ENCODE measurements at places on chromosomes 11 and 22. TPM values are rescaled to one million over a fixed set of nuclear protein-coding genes. Genes with fewer than 3 reads are reported as not detected.
A peak's percentile ranks its signal among the peaks of the same experiment; 100 is the strongest.

FAM180B gene
- not detected for total RNA-seq

GRCh38 chr22:19759427-19760057 is 1.0 kb upstream of the TBX1 start:
- H3K36me3 ChIP-seq: no peaks in the 10 kb centered on the region
- peaks cover 49% of the 10 kb centered on the region for H3K27me3 ChIP-seq
- peak overlapping the region; percentile 18 for H3K27ac ChIP-seq
- no peak for DNase-seq

TMPRSS13 gene
- 1.5 TPM for total RNA-seq

NCAM1 gene
- total RNA-seq: 0.16 TPM

DNA sequence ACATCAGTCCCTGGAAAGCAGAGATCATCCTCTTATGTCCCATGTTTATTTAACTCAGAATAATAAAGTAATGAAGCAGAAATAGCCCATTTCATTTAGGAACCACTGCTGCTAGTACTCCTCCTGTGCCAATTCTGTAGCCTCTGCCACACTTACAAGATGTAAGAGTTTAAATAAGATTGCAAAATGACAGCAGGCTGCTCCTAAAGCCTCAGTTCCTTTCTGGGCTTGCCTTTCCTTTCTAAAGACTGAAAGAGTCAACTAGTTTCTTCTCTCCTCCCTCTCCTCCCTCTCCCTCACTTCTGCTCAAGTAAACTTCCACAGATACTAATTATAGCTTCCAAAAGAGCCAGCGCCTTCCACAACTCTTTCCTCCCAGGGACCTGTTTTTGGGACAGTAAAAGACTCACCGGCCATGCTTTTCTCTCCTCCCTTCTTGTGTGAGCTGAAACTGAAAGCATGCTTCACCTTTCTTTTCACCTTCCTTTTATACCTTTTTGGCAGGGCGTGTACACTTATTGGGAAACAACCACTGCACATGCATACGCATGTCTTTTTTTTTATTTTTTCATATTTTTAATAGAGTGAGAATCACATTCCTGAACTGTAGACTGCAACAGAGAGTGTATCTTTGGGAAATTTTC is 26.1 kb upstream of the CARD16 start:
- no peaks in the 10 kb centered on the region for H3K36me3 ChIP-seq
- peak overlapping the region; percentile 29 for H3K4me3 ChIP-seq
- no peak overlapping the region for H3K27ac ChIP-seq

DNA sequence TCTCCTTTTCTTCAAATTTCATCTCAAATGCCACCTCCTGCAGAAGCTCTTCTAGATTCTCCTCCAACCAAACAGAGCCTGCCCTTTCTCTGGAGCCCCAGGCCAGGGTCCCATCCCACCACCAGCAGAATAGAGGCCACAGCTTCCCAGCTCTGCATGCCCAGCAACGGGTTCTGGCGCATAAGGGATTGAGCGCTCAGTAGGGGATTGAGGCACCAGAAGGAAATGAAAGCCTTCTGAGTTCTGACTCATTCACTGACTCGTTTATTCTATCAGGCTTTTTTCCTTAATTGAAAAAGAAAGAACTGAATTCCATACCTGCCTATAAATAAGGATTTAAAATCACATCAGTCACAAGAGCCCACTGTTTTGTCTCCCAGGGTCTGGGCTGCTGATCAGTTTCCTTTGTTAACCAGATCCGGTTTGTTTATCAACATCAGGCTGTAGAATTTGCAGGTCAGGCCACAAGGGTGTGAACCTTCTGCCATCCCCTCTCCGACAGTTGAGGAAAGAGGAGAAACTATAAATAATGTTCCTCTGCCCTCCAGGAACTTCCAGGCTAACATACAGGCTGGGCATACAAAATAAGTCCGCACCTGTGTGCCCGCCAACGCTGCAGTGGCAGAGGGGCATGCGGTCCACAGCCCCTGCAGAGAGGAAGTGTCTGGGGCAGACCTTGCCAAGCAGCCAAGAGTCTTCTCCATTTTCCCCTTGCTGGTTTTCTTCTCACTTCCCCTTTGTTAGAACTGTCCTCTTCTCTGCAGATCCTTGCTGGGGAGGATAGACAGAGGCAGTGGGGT is 63.5 kb upstream of the PRDM11 start:
- DNase-seq: no peak
- no peak overlapping the region for H3K27ac ChIP-seq
- H3K36me3 ChIP-seq: no peaks in the 10 kb centered on the region
- H3K27me3 ChIP-seq: no peaks in the 10 kb centered on the region
- H3K4me3 ChIP-seq: no peak overlapping the region
- peaks cover 62% of the 10 kb centered on the region for H3K4me1 ChIP-seq

YPEL4 gene
- total RNA-seq: 1.7 TPM

CBL gene
- total RNA-seq: 26.1 TPM

- H3K27ac ChIP-seq: peak overlapping the region; percentile 51
- peaks cover 23% of the 10 kb centered on the region for H3K4me1 ChIP-seq
- DNase-seq: peak; percentile 8
- H3K27me3 ChIP-seq: no peaks in the 10 kb centered on the region
- H3K4me3 ChIP-seq: peak overlapping the region; percentile 53
These were observed 3.1 kb downstream of the AKIP1 start for GRCh38 chr11:8913961-8914660.

GRCh38 chr11:14396273-14396672 is 37.3 kb upstream of the RRAS2 start:
- no peak for DNase-seq
- H3K27ac ChIP-seq: no peak overlapping the region
- H3K4me3 ChIP-seq: no peak overlapping the region

DNA sequence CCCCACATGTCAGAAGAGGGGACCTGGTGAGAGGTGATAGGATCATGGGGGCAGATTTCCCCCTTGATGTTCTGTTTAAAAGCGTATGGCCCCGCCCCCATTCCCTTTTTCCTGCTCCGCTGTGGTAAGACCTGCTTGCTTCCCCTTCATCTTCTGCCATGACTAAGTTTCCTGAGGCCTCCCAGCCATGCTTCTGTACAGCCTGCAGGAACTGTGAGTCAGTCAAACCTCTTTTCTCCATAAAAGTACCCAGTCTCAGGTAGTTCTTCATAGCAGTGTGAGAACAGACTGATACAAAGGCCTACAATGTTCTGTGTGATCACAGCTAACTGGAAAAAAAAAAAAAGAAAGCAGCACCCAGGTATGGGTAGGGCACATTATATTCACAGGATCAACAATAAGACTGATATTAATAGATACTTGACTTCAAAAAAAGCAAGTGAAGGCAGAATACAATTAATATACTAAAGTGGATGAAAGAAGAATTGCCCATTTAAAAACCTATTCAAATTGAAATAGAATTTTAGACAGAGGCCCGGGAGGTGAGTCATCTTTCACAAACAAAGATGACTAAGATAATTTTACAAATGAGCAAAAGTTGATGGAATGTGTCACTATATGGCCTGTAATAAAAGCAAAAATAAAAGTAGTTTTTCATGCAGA is 1.7 kb upstream of the OR52K1 start:
- H3K27me3 ChIP-seq: no peaks in the 10 kb centered on the region
- no peak overlapping the region for H3K27ac ChIP-seq
- no peaks in the 10 kb centered on the region for H3K36me3 ChIP-seq
- H3K4me3 ChIP-seq: no peak overlapping the region
- DNase-seq: no peak

P2RX3 gene
- total RNA-seq: not detected

DNA sequence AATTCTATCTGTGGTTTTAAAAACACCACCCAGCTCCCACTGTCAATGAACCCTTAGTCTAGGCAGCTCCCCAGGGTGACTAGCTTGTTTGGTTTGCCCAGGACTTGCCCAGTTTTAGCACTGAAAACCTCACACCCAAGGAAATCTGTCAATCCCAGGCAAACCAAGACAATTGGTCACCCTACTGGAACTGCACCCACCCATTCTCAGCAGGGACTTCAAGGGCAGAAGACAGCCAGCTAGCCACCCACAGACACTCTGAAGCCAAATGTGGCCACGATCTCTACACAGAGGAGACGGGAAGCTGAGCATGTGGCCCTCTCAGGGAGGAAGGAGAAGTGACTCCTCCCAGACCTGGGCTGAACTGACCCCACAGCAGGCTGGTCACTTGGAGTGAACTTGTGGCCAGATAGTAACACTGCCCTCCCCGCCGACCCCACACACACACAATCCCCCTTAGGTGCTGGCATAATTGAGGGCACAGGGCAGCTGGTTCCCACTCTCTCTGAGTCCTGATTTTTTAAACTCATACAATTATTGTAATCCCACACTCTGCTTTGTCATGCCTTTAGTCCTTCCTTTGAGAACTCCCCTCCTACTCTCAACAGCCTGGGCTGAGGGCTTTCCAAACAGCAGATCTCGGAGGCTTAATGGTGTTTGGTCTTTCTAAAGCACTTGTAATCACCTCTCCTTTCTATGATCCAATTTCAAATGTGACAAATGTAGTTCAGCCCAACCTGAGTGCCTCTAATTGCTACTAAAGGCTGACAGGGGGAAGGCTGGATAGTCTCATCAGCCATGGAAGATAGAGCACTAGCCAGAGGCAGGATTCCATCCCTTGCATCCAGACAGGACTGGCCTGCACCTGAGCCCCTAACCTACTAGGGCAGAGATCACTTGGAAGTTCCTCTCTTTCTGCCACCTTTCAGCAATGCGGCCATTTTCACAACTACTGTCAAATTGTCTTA is 74.7 kb upstream of the DRD2 start:
- H3K27ac ChIP-seq: no peak overlapping the region
- DNase-seq: no peak
- no peak overlapping the region for H3K4me3 ChIP-seq
- H3K4me1 ChIP-seq: no peaks in the 10 kb centered on the region

HEPHL1 gene
- not detected for total RNA-seq

CACNA1I gene
- 4.6 TPM for total RNA-seq

RASSF10 gene
- total RNA-seq: not detected

SNX32 gene
- total RNA-seq: 2.0 TPM

GATD1 gene
- total RNA-seq: 53.0 TPM

DNA sequence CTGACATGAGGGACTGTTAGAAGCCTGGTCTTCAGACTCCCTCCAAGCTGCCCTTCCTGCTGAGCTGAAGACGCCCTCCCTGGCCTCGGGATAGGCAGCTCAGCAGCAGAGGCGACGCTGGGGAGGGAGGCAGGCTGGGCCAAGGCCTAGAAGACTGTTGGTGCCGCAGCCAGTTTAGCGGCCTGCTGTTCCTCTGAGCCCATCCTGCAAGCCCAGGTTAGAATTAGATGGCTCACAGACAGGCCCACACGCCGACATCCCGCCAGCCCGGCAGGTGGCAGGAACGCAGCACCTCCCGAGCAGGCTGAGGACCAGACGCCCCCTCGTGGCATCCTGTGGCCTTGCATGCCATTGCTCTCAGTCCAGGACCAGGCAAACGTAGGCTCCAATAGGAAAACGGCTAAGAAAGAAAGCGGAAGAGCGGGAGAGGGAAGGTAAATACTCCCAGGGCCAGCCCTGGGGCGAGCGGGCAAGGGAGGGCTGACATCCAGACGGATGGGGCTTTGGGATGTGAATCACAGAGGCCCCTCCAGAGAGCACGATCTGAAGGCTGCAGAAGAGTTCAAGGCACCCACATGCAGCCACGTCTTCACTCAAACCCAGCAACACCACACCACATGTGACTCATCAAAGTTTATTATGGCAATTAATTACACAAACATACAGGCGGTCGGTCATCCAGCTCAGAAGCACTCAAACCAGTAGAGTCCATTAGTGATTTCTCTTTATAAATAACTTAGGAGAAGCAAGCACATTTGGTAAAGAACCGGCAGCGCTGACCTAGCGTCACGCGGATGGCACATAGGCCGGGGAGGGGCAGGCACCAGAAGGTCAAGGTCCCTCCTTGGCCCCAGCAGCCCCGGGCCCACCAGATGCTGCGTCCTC is 27.6 kb downstream of the CD5 start:
- peaks cover 21% of the 10 kb centered on the region for H3K36me3 ChIP-seq
- H3K4me3 ChIP-seq: no peak overlapping the region
- H3K27ac ChIP-seq: no peak overlapping the region
- no peaks in the 10 kb centered on the region for H3K27me3 ChIP-seq

DNA sequence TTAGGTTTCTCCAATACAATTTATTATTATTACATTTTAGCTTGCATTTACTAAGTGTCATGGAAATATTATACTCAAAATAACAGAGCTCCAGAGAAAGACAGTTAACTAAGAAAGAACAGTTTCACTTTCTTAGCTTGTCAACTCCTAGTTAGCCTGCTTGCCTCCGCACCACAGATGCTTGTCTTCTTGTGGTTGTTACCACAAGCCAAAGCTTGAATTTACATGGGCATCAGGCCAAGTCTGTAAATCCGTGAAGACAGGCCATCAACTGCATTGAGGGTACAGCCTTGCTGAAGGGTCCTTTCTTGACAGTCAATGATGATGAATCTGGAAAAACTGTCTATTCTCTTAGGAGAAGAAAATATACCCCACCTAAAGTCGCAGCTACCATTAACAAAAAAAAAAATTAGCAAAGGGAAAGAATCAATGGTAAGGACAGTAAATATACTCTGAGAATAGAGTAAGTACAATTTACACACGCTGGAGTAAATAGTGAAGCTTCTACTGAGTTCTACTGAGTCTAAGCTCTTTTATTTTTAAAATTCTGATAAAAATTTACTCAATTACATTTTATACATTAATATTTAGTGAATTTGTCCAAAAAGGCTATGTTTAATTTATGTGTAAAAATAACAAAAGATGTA is 15.6 kb upstream of the DENND5A start:
- H3K4me1 ChIP-seq: peaks cover 16% of the 10 kb centered on the region
- no peak for DNase-seq
- H3K4me3 ChIP-seq: peak overlapping the region; percentile 9
- H3K36me3 ChIP-seq: no peaks in the 10 kb centered on the region

- no peak for DNase-seq
- no peak overlapping the region for H3K4me3 ChIP-seq
- no peak overlapping the region for H3K27ac ChIP-seq
These were observed 4.1 kb downstream of the ST3GAL4 start for GRCh38 chr11:126359431-126360048.

RAB36 gene
- 1.5 TPM for total RNA-seq

OR2AG2 gene
- total RNA-seq: not detected

- DNase-seq: no peak
- H3K4me3 ChIP-seq: no peak overlapping the region
- H3K27me3 ChIP-seq: no peaks in the 10 kb centered on the region
- H3K4me1 ChIP-seq: no peaks in the 10 kb centered on the region
These were observed 71.7 kb downstream of the DEPDC5 start for GRCh38 chr22:31825513-31825912.
